ENCODE measurements at places on chromosomes 5 and 9.

DNA sequence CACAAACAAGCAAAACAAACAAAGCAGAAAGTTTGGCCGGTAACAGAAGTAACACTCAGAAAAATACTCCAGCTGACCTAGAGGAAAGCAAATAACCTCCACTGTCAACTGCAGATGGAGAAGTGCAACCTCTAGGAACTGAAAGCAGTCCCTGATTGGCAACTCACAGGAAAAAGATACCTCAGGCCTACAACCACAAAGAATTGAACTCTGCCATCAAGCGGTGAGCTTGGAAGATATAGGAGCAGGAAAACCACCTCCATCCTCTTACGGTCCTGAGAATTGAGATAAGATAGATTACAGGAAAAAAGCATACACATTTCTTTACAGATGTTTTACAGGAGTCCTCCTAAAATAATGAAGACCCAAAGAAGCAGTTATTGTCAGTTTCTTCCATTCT, 184.5 kb downstream of the PDZD2 start:
- DNase-seq = no peak

GRCh38 chr5:133360693-133361472, 251.5 kb downstream of the FSTL4 start:
- no peak for DNase-seq

GRCh38 chr9:126158588-126159429, 167.8 kb upstream of the MVB12B start:
- no peak for DNase-seq

DNA sequence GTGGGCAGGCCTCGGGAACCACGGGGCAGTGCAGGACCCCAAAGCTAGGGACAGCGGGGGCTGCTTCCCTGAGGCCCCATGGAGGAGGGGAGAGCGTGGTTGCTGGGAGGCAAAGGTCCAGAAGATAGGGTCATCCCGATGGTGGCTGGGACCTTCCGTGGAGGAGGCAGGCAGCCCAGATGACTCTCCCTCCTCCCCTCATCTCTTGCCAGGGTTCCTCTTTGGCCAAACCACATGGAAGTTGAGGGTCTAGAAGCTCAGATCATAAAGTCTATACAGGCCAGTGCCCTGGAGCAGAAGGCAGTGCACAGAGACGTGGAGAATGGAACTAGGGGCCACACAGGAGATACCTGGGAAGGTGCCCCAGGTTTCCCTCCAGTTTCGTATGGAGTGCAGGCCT, 22.6 kb downstream of the DAB2IP start:
- no peak for DNase-seq

- DNase-seq = no peak
Observed at GRCh38 chr5:141864371-141865370, 13.5 kb downstream of the PCDH1 start.

DNA sequence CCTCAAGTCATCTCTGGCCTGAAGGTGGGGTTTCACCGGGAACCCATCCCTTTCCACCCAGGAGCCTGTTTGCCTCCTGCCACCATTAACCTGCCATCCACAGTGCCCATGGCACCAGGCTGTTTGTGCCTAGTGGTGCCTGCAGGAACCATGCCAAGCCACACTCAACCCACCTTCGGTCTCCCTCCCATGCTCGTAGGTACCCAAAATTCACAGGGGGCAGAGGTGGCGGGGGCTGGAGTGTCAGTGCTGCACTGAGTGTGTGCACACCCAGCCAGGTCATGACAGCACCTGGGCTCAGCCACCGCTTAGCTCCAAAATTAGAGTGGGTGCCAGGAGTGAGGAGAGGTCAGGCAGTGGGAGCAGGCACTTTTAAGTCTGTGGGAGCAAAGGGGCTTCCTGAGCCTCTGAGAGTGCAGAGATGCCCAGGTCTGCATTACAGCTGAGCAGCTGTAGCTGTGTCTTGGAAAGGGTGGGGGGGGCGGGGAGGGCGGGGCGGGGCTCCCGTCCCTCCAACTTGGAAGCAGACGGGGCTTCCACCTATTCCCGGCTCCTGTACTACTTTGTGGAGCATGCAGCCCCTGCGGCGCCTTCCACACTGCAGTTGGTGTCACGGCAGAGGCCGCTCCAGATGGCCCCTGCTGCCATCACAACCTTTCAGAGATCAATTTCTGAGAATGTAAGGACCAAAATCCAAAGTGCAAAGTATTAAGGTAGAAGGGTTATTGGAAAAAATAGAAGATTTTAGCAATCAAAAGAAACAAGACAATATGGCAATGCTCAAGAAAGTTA, 2396.8 kb upstream of the C9orf72 start:
- no peak for DNase-seq

DNA sequence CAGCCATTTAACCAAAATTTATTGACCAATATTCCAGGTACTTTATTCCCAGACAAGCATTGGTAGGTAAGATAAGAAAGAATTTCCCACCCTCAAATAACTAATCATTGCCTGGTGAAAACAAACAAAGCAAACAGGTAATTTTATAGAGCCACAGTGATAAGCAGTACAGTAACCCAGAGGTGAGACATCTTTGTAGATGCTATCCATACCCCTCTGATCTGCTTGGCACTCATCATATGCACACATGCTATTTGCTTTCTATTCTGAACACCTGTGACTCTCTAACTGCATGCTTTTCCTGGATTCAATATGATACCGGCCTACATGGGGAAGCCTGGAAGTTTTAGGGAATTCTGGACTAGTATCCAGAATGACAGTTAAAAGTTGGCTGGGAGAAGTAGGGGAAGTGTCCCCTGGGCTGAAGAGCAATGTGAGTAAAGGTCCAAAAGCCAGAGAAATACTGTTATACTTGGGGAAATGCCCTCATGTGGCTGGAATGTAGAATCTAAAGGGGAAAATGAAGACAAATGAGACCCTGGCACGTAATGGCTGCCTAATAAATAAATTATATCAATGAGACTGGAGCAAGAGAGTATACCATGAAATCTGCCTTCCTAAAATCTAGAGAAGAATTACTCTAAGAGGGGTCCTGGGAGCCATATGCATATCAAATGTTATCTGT, 243.8 kb upstream of the ADAMTSL1 start:
- no peak for DNase-seq

- no peak for DNase-seq
Observed at GRCh38 chr9:38641985-38642864, 21.8 kb upstream of the ANKRD18A start.

GRCh38 chr5:81848362-81848880, 97.5 kb upstream of the SSBP2 start:
- DNase-seq = no peak

GRCh38 chr5:102119252-102119651, 176.8 kb downstream of the SLCO4C1 start:
- DNase-seq = no peak

GRCh38 chr5:109298794-109299193, 111.0 kb downstream of the PJA2 start:
- DNase-seq = no peak

Measured in Right ventricle myocardium superior (tissue), 1 donor.